Motor neuron (in vitro differentiated cells): ENCODE measurements at places on chromosomes 3 and 15.
A peak's percentile ranks its signal among the peaks of the same experiment; 100 is the strongest.

DNA sequence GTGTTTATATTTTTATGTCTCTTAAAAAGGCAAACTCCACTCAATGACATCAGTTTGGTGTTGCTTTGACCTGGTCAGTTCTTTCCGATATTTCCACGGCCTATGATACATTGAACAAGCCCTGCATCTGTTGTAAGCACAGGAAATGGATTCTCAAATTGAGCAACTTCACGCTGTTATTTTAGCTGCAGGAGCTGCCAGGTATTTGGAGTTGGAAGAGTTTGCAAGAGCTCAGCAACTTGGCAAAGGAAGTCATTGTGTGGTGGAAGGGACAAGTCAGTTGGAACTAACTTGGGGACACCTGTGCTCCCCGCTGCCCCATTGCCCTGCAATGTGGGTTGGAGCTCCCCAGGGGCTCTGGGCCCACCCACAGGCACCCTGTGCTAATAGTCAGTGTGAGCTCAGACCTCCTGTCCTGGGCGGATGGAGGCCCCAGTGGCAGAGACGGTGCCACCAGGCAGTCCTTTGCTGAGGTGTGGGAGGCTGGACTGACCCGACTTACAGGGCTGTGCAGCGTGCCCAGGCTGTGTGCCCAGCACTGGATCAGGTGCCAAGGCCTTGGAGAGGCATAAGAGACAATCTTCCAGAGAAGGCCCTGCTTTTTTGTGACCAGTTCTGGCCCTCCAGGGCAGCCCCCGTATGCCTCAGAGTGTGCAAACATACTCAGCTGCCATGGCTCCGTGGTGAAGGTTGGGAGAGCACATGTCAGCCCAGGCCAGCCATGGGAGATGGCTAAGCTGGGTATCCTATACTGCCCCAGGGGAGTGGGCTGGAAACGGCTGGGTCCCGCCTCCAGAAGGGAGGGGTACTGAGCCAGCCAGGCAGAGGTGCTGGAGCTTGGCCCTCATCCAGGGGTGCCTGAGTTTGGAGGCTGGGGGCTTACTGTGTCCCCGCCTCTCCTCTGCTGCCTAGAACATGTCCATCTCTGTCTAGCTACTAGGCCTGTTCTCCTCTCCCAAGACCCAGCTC, 43.5 kb downstream of the KY start:
- no peak for ATAC-seq

DNA sequence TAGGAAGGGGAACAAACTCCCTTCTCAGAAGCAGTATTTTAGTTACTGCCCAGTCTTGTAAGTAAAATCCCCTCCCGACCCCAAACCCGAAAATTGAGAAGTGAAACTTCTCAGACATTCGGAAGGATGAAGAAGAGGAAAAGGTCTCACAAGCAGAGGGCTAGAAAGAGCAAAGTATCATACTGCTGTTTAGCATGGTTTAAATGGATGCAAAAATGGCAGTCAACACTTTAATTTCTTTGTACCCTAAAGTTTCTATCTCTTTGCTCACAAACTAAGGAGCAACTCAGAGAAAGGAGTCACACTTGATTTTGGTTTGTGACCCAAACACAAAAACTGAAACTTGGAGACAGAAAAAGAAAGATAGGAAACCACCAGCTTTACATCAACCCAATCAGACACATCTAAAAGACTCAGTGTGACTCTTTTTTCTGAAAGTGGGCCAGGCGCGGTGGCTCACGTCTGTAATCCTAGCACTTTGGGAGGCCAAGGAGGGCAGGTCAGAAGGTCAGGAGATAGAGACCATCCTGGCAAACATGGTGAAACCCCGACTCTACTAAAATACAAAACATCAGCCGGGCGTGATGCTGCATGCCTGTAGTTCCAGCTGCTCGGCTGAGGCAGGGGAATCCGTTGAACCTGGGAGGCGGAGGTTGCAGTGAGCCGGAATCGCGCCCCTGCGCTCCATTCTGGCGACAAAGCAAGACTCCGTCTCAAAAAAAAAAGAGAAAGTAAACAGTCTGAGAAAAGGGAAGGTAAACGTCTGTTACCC, 63.2 kb upstream of the ATP11B start:
- ATAC-seq: no peak

- ATAC-seq: peak; percentile 93
Measured at GRCh38 chr15:40367686-40368611, 9.9 kb downstream of the DISP2 start.

- no peak for ATAC-seq
Measured at GRCh38 chr15:85504749-85505676, 124.6 kb downstream of the AKAP13 start.

GRCh38 chr3:12886106-12886679, 44.8 kb upstream of the RPL32 start:
- ATAC-seq: no peak

- ATAC-seq: no peak
Measured at GRCh38 chr3:195334967-195335366, 64.0 kb upstream of the XXYLT1 start.

DNA sequence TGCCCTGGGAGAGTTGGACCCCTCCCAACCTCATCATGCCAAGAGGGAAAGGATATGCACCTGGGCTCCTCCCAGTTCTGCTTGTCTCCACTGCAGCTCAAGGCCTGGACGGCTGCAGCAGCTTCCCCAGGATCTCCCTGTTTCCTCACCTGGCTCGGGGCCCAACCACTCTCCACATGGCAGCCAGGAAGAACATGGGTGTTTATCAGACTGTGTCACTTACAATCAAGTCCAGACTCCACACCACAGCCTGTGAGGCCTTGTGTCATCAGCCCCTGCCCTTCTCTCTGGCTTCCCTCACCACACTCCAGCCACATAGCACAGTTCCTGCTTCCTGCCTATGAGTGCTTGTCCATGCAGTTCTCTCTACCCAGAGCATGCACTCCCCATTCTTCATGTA, 534.4 kb downstream of the EPHB1 start:
- ATAC-seq: no peak

- ATAC-seq: no peak
Measured at GRCh38 chr3:126412841-126413692, 18.4 kb downstream of the CFAP100 start.

DNA sequence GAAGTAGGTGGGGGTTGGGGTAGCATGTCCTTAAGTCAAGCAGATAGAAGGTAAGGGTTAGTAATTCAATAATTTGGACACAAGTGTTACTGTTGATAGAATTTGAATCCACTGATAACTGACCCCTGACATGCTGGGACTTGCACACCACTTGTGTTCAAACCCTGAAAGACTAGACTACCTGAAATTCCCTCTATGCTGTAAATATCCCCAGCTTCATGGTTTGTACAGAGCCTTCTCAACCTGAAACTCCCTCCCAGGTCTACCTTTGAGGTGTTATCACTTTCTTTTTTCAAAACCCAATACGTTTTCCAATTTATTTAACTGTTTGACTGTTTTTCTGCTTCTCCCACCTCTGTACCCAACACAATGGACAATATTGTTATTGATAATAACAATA, 459.6 kb downstream of the NLGN1 start:
- ATAC-seq: no peak

GRCh38 chr3:100468676-100469075, 23.7 kb upstream of the TMEM45A start:
- no peak for ATAC-seq
